ENCODE measurements at places on chromosomes 1 and 21. TPM values are rescaled to one million over a fixed set of nuclear protein-coding genes. Genes with fewer than 3 reads are reported as not detected.
A peak's percentile ranks its signal among the peaks of the same experiment; 100 is the strongest.

The RYR2 gene
- total RNA-seq, result not detected

The CD1C gene
- not detected for total RNA-seq

GRCh38 chr1:82534996-82535395 lies 734.3 kb downstream of the ADGRL2 start:
- no peak for DNase-seq

- DNase-seq, result no peak
These were observed 79.6 kb downstream of the RGL1 start for GRCh38 chr1:183884526-183884925.

GRCh38 chr21:45970674-45971615 lies 10.6 kb upstream of the COL6A1 start:
- peak; percentile 23 for DNase-seq

- no peak for DNase-seq
These were observed 41.8 kb downstream of the CRYAA start for GRCh38 chr21:43210454-43211071.

DNA sequence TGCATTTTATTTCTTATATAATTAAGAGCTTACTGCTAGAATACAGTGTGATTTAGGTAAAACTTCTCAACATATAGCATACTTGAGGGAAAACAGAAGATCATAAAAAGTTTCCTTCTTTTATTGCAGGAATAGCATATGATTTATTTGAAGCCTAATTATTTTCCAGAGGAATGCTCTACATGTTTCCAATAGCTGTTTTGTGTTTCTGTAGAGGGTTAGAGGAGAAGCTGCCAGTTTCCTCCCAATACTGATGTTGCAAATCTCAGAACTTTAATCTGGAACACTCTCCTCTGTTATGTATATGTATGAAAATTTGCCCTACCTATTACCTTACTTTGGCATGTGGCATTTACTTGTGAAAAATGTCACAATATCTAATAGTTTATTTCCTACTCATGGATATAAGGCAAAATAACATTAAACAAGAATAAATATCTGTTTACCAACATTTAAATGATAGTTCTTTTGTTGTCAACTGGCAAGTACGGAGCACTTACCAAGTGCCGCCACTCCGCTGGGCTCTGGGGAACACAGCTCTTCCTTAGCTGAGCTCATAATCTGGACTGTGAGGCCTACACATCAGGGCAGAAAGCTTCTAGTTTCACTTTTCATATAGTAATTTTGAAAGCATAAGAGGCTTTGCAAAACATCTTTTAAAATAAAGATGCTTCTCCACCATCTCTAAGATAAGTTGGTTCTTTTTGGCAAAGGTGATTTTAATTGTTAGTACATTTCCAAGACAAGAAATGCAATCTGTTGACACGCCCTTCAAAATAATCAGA lies 239.8 kb upstream of the C1orf105 start:
- peak; percentile 23 for DNase-seq

- DNase-seq, result no peak
These were observed 55.0 kb downstream of the WNT9A start for GRCh38 chr1:227892489-227893299.

GRCh38 chr1:183520379-183520778 lies 48.1 kb downstream of the SMG7 start:
- DNase-seq, result no peak

DNA sequence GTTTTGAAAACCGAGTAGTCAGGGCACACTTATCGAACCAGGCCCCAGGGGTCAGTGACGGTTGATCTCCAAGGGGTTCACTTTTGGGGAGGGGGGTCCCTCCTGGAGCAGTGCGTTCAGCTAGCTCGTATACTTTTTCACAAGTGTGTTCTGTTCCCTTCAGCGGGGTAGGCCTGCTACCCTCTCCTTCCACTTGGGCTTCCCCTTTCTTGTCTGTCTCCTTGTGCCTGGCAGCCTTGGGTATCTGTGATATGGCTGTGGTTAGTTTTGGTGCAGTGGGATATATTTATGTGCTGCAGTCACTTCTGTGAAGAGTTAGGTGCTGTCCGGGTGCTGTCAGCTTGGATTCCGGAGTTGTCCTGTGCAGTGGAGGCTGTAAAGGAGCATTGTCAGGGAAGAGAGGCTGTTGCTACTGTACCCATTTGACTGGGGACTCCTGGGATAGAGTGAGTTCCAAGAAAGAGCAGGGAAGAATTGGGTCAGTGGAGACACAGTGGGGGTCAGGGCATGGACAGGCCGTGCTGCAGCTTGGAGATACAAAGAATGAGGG lies 29.7 kb downstream of the ADARB1 start:
- DNase-seq, result no peak

GRCh38 chr1:106876384-106876783 lies 180.1 kb upstream of the PRMT6 start:
- no peak for DNase-seq
